ENCODE measurements at places on chromosomes 6 and 20.

GRCh38 chr6:117498159-117498558 lies 15.7 kb downstream of the DCBLD1 start:
- peak; percentile 96 for DNase-seq

DNA sequence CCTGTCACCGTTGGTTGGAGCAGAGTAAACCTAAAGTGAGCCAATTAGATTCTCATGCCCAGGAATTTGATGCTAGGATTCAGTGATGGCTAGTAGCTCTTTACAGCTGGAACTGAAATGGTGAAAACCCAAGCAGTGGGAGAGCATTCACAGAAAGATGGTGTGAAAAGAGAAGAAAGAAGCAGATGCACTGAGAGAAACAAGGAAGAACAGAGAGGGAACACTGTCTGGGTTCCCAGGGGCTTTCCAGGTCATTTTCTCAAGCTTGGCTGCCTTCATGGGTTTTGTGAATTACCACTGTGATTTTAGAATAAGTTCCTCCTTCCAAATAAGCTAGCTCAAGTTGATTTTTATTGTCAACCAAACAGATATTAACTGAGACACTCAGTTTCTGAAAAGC lies 104.1 kb upstream of the AKIRIN2 start:
- no peak for DNase-seq

DNA sequence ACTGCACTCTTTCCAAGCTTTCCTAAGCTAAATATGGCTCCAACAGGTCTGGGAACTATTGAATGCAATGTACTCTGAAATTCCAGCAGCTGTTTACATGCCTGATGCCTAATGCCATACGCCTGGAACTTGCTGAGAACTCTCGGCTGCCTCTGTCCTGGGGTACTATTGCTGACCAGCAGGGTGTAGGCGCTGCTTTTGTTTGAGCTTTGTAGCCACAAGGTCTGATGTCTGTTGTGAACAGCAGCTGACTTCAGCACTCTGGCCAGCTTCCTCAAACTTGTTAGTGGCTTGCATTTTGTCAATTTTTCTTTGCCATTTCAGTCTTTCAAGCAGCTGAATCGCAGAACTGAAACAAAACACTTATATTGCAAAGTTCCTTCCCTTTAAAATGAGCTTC lies 26.7 kb downstream of the SAYSD1 start:
- peak; percentile 92 for DNase-seq

DNA sequence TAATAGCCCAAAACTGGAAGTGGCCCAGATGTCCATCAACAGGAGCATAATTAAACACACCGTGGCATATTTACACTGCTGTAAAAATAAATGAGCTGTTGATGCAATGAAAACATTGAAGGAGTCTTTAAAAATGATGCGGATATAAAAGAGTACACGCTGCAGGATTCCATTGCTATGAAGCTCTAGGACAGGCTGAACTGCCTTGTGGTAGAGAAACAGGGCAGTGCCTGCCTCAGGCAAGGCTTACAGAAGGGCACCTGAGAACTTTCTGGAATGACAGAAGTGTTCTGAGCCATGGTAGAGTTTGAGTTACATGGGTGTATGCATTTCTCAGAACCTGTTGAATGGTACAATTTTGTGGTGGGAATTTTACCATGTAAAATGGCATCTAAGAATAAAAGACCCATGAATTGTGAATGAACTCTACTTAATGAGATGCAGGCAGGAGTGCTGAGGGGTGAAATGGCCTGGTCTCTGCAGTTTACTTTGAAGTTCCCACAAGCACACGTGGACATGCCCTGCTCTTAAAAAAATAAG lies 45.3 kb upstream of the RIN2 start:
- no peak for DNase-seq

GRCh38 chr6:24031496-24031895 lies 94.5 kb upstream of the NRSN1 start:
- DNase-seq: no peak

DNA sequence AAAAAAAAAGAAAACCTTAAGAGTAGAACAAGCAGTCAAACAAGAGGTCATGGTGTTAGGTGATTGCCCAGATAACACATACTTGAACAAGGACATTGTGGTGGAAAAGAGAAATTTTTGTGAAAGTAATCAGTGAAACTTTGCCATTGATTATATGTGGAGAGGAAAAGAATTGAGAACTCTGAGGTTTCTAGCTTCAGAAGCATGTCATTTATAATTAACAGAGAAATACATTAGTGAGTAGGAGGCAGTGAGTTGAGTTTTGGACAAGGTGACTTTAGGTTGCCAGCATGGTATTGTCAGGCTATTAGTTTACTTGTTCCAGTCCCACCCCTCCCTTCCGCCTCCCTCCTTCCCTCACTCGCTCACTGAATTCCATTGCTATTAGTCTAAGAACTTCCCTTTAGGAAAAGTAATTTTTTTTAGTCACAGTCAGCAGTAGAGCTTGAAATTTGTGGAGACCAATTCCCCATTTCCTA lies 17.2 kb downstream of the TAB2 start:
- no peak for DNase-seq
